ENCODE measurements at places on chromosomes 3 and 15.
A peak's percentile ranks its signal among the peaks of the same experiment; 100 is the strongest.

GRCh38 chr3:28547677-28548076 lies 199.1 kb upstream of the AZI2 start:
- no peak for DNase-seq

DNA sequence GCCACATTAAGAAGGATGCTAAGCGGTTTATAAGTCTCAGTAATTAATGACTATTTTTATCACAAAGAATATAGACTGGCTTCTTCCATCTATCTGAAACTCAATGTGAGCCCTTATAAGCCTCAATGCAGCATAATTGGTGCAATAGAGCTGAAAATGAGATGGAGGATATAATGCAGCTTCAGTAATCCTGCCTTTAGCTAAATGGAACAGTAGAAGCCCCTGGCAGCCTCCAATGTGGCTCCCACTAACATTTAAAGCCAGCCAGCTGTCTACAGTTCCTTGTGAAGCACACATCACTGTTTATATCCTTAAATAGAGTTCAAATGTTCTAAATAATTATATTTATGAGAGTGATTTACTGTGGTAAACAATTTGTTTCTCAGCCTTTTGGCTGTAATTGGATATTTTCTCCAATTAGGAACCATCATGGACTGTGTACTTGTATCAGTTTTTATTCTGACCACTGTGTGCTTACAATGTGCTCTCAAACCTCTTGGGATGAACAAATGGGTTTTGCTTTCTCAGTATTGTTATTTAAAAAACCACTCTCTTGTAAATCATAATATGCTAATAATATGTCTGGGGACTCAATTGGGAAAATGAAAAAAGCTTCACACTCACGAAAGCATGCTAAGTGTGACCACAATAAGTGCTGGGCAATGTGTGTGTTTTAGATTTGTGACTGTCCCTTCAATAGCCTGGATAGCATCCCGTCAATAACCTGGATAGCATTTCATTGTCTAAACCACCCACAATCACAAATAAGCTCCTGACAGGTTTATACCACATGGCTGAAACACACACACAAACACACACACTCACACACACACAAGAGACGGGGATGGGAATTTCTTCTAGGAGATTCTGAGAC lies 366.6 kb downstream of the GBE1 start:
- no peak for DNase-seq

- DNase-seq = no peak
These were observed 52.7 kb downstream of the NFKBIZ start for GRCh38 chr3:101902041-101902440.

GRCh38 chr15:99090011-99090699 lies 14.7 kb upstream of the SYNM start:
- no peak for DNase-seq

GRCh38 chr15:37093480-37094332 lies 6.6 kb downstream of the MEIS2 start:
- DNase-seq = no peak

- DNase-seq = no peak
These were observed 94.2 kb downstream of the ADAMTS17 start for GRCh38 chr15:100247228-100248225.

DNA sequence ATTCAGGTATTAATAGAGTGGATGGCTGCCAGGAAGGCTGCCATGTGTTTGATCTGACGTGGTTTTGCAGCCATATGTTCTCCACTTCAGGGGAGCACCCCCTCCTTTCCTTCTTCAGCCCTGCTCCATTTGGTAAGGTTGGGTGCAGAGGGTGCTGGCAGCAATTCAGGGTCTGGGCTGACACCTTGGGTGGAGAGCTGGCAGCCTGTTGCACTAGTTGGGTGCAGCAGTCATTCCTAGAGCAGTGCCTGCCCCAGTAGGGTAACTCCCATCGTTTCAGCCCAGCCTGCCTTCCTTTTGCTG lies 1.5 kb downstream of the TYRO3 start:
- no peak for DNase-seq

- no peak for DNase-seq
These were observed 48.5 kb downstream of the LINGO1 start for GRCh38 chr15:77584201-77584600.

GRCh38 chr3:129032716-129033115 lies 27.9 kb upstream of the GP9 start:
- DNase-seq = no peak

DNA sequence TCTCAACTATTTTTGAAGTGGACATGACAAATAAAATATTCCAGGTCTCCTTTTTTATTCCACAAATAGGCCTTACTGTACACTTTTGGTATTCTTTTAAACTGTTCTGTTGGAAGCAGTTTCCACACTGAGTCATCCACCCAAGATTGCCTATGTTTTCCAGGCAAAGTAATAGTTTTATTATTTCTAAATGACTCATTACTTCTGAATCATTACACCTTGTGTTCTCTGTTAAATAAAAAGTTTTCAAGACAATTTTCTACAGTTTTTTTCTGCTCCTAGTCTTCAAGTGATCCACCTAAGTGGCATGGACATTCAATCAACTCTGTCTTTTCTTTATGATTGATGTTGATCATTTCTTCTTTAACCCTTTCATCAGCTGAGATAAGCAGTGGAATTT lies 26.5 kb downstream of the PPP2R3A start:
- no peak for DNase-seq

- no peak for DNase-seq
These were observed 465 bp downstream of the RUVBL1 start for GRCh38 chr3:128123156-128123537.

GRCh38 chr15:91456251-91456718 lies 356.2 kb downstream of the SV2B start:
- DNase-seq = no peak

DNA sequence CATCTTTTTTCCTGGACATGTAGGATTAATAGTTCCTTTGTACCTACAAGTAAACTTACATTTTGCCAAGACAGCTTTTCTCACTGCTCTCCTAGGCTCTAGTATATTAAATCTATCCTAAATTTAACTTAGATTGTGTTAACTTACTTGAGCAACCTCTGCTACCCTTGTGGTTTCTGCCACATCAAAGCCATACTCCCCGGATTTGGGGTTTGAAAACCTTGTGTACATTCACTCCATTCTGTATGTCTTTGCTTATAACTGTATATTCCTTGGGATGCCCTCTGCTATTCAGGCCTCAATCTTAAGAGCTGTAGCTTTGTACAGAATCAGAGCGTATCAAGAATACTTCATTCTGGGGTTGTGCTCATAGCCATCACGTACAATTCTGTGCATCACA lies 60.4 kb downstream of the ARIH1 start:
- no peak for DNase-seq

GRCh38 chr15:76994001-76994400 lies 925 bp upstream of the PSTPIP1 start:
- no peak for DNase-seq

GRCh38 chr3:76442374-76442915 lies 597.5 kb upstream of the ROBO2 start:
- DNase-seq = no peak

- DNase-seq = no peak
These were observed 1352.5 kb downstream of the ZPLD1 start for GRCh38 chr3:103787164-103787871.

DNA sequence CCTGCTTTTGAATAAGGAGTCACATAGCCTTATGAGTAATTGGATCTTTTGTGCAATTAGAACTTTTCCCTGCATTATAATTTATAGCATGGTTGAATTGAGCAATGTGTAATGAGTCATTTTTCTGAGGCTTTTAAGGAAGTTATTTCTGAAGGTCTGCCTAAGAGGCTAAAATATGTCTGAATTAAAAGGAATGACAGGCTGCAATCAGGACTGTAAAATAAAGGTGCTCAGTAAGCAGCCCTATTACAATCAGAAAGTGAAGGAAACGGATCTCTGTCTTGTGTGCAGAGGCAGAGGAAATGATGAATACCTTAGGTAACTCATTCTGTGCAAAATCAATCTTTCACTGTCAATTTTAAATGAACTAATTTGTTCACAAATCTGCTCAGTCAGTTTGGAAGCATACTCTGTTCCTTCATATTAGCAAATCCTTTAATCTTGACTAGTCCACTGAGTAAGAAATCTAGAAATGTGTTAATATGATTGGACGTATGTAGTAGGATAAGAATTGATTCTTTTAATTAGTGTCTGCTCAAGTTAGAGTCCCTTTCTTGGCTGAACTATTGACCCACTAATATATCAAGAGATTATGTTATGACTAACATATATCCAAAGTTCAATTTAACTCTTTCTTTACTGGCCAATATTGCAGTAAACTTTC lies 290.1 kb downstream of the ZIC1 start:
- no peak for DNase-seq

DNA sequence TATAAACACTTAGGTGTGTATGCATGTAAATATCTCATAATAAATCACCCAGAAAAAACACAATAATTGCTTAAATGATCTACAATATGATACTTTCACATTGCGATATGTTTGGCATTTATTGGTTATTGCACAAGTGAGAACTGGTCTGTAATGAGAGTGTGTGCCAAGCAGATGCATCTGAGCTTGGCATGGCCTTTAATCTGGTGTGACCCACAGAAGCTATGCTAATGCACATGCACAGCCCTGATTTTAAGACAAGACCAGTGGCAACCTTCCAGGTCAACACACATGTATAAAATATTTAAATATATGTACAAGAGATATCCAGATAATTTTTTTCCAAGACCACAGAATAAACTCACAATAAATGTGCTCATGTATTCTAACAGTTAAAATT lies 42.7 kb downstream of the C2CD4A start:
- no peak for DNase-seq

DNA sequence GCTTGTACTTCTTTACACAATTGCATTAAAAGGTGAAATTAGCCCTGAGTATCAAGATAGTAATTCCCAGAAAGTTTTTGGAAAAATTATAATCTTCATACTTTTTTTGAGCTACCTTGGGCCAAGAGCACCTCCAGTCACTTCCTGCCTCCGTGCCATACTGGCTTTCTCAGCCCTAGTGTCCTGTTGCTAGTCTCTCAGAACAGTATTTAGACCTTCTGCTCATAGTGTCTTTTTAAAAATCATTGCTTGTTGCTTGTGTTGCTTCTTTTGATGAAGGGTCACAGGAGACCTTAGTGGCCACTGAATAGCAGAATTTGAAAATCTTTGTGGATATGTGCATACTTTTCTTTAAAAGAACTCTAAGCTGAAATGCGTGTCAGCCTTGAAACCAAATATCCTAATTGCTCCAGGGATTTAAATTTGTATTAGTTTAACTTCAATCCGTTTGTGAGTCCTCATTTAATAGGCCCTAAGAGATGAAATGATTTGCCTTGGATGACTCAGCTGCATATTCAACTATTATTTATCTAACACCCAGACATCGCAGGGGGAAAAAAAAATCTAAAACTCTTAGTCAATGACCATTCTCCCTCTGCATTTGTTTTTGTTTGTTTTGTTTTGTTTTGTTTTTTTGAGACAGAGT lies 29.1 kb upstream of the LXN start:
- DNase-seq = no peak

GRCh38 chr3:46130631-46131310 lies 77.3 kb downstream of the CCR1 start:
- no peak for DNase-seq

DNA sequence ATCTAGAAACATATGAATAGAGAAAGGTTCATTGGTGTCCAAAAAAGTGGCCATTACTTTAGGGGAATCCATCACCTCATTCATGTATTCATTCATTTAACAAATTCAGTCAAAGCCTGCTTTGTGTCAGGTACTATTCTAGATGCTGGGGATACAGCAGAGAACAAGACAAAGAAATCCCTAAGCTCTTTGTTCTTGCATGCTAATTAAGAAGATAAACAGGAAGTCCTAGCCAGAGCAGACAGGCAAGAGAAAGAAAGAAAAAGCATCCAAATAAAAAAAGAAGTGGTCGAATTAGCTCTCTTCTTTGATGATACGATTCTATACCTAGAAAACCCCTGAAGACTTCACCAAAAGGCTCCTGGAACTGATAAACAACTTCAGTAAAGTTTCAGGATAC lies 12.4 kb upstream of the ZMAT3 start:
- DNase-seq = no peak

DNA sequence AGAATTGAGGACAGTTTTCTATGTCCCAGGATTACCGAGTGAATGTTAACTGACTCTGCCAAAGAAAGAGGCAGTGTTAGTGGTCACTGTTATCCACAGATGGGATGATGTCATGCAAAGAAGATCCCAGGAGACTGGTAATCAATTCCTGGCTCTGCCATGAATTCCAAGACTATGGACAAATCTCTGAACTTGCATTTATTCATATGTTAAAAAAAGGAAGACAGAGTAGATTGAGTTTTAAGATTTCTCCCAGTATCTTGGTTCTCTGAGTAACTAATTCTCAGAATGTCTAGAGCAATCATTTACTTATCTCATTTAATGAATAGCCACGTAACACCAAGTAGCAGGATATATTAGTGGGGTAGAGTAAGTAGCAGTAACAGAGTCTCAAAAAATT lies 11.5 kb upstream of the MAP3K13 start:
- DNase-seq = no peak

- DNase-seq = peak; percentile 19
These were observed 74.6 kb downstream of the TGFBR2 start for GRCh38 chr3:30680789-30681648.

DNA sequence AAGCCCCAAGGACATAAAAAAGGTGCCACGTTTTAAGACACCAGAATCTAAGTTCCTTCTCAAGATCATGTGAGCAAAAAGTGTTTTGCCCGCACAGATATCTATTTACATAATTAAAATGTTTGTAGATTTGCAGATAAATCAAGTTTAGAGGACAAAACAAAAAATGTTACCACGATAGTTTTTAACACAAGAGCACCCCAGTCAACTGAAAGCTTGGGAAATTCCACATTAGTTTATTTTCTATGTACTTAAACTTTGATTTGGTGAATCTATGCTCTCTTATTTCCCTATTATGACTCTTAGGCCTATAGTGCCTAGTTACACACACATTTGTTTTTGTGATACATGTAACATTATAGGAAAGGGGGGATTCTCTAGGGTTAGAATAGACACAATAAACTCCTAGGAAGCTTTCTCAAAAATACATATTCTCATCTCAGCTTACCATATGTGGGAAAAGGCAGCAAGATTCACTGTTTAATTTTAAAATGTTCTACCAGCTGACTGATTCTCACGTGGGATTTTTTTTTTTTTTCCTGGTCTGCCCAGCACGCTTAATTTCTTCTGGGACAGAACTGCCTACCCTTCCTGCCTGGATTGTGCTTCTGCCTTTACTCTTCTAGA lies 8.4 kb upstream of the LEKR1 start:
- no peak for DNase-seq

- no peak for DNase-seq
These were observed 11.7 kb downstream of the MYO5A start for GRCh38 chr15:52517014-52517413.

Measured in right kidney (tissue), 9 donors.